Spinal cord (tissue), 10 donors: ENCODE measurements at places on chromosomes 4 and X. TPM values are rescaled to one million over a fixed set of nuclear protein-coding genes. Genes with fewer than 3 reads are reported as not detected.

GALNTL6 gene
- total RNA-seq, result 6.1 TPM

SPIN2A gene
- total RNA-seq, result 0.40 TPM

RNF128 gene
- total RNA-seq, result 1.2 TPM

BMPR1B gene
- total RNA-seq, result 14.1 TPM

SHROOM3 gene
- 23.3 TPM for total RNA-seq

MFAP3L gene
- 18.2 TPM for total RNA-seq

FAM241A gene
- total RNA-seq, result 1.7 TPM

C4orf54 gene
- 0.06 TPM for total RNA-seq
